ENCODE measurements at places on chromosomes 16 and 17.

DNA sequence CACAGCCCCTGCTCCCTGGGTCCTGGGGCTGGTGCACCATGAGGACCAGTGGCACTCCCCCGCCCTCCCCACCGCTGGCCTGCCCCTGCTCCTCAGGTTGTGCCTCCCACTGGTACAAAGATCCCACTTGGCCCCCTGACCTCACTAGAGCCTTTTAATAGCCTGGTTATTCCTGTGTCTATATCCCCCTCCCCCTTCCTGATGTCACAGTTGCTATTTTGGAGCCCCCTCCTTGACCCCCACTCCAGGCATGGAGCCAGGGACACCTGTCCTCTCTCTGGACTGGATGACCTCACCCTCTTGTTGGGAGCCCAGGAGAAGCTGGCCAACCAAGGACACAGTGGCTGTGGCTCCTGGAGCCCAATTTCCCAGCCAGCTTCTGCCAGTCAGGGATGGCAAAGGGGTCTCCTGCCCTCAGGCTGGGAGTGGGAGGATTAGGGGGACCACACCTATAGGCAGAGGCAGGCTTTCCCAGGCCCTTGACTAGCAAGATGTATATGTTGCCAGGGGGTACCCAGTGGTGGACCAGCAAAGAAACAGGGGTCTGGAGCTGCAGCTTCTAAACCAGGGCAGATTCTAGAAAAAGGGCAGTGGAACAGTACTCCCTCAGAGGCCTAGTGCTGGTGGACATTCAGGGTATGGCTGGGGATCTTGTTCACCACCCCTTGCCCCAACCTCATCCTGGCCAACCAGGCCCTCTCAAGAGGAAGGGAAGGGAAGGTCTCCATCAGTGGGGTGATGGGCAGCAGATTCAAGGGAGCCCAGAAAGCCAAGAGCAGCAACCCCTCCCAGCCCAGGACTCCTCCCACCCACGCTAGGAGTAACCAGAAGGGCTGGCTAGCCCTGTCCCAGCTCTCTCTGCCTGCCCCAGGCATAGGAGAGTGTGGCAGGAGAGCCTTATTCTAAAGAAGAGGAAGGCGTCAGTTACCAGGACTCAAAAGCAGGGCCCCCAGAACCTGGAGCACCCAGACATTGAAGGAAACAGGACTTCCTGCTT lies 10.9 kb downstream of the HDAC5 start:
- no peak for DNase-seq

GRCh38 chr16:4332083-4332482 lies 16.2 kb downstream of the GLIS2 start:
- no peak for DNase-seq

- no peak for DNase-seq
Observed at GRCh38 chr16:88458039-88458772, 5.1 kb downstream of the ZFPM1 start.

- no peak for DNase-seq
Observed at GRCh38 chr17:55286681-55287589, 22.2 kb downstream of the HLF start.

DNA sequence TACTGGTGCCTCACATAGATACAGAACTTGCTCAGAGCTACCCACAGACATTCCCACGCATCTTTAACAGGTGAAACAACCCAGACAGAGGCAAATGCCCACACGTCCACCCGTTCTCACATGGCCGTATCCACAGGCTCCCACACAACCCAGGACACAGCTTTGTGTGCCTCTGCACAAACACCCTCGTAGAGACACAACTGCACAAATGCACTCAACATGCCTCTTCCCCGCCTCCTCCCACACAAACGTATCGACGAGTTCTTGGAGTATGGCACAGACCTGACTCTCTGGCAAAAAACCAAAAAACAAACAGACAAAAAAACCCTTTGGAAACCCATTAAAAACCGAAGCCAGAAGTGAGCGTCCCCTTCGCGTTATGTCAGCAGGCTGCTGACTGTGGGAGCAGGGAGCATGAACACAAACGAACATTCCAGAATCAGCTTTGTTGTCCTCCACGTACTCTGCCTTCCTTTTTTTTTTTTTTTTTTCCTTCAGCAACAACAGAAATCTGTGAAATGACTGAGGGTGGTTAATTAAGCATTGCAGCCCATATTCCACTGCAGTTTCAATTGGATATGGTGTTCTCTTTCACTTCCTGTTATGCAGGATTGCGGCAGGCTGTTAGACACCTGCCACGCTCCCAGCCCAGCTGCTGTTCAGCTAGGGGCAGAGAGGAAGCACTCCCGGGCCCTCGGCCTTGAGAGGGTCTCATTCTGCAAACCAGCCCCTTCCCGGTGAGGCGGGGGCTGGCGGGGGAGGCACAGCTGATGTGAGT lies 313.7 kb downstream of the MAF start:
- peak; percentile 89 for DNase-seq

DNA sequence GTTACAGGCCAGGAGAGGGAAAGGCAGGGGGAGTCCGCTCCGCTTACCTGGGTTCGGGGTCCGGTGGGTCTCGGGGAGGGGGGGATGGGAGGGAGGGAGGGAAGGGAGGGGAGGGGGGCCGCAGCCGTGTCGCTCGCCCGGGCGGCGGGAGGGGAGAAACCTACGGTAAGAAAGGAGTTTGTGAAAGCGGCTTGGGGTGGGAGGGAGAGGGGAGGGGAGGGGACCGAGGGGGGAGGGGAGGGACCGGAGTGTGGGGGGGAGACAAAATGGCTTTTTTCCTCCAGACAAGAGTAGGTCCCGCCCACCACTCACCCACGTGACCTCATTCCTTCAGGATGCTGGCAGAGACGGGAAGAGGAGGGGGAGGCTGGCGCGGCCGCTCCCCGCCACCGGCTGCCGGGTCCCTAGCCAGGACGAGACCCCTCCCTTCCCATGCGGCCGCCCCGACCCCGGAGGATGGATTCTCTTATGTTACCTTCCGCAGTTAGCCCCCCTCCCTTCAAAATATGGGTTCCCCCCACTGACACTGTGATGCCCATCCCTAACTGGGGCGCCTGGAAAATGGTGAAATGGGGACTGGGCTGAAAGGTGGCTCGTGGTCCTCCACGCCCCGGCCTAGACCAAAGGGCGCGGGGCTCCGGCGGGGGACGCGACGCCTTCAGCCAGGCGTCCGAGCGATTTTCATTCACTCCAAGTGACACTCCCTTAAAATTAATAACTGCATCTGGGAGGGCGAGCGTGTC lies at the start of gene PCGF2:
TSS of gene PCGF2 (minus strand) at position 188 of the 743 bp plus-strand sequence. CDS start 7,934 bp downstream, outside the sequence.
- no peak for DNase-seq

DNA sequence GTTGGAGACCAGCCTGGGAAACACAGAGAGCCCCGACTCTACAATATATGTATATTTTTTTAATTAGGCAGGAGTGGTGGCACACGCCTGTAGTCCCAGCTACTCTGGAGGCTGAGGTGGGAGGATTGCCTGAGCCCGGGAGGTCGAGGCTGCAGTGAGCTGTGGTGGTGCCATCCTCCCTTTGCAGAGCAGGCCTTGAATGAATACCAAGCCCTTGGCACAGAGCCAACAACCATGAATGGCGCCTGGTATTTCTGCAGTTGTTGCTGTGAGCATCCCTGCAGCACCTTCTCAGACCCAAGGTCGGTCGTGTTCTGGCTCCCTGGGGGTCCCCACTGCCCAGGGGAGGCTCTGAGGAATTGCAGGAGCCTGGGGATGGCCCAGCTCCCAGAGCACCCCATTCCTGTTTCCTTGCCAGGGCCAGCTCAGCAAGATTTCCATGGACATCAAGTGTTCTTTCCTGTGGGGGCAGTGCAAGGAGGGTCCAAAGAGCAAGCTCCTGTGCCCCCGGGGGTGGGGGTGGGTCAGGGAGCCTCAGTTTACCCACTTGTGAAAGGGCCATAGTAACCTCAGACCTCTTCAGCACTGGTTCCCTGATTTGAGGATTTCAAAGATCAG lies 25.6 kb upstream of the RMI2 start:
- no peak for DNase-seq

DNA sequence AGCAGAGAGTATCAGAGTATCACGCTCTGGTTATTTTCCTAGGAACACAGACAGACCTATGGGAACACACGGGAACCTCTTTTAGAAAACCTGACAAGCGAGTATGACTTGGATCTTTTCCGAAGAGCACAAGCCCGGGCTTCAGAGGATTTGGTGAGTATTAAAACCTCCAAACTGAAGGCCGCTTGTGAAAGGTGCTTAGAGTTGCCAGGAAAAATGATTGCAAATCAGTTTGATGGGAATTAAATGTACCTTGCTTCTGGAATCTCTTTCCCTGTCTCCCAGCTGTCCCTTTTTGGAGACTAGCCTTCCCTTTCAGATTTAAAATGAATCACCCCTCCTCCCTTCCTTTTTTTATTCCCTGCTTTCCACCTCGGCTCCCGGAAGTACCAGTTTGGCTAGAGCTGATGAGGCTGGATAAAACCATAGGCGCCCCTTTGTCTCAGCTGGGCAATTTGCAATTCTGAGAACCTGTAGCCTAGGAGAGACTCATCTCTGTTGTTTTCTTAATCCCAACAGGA lies 27.3 kb downstream of the KAT7 start:
- no peak for DNase-seq

GRCh38 chr17:30226878-30227277 lies 8.6 kb downstream of the SLC6A4 start:
- no peak for DNase-seq

DNA sequence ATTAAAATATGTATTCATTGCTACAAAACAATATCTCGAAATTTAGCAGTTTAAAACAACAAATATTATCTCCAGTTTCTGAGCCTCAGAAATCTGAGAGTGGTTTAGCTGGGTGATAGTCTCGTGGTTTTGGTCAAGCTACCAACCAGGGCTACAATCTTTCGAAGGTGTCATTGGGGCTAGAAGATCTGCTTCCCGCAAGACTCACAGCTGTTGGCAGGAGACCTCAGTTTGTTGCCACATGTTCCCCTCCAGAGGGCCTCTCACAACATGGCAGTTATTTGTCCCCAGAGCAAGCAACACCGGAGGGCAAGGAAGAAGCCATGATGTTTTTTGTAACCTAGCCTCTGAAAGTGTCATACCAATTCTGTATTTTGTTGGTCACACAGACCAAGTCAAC lies 12.0 kb upstream of the BCAS3 start:
- no peak for DNase-seq

DNA sequence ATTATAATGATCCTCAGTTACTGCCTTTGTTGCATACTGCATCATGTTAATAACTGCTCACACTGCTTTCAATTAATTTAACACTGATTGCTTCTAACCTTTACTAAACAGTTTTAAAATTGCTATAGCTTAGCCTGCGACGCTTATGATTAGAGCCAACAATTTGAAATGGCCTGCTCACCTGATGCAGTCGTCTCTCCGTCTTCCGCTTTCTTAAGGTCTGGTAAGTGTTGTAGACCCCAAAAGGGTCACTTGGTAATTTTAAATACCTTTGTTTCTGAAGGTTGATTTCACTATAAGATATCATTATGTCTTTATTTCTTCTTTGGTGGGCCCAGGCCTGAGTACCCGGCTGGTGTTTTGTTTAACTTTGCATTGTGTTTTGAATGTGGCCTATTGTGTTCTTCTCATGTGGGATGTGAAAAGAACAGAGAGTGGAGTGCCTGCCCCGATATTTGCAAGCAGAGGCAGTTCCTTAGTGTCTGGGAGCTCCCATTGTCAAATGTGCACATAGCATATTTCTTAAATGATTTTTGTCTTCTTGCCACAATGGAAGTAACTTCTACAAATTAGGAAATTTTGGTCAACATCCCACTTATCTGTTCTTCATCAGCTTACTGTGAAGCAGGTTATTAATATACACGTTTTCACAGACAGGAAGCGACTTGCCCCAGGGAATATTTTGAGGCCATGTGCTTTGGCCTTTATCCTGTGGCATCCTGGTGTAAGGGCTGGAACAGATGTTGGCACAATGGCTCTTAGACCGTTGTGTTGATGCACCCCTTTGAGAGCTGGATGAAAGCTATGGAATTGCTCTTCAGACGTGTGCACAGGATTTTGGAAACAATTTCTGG lies 2.9 kb downstream of the PHKB start:
- no peak for DNase-seq

GRCh38 chr16:58049232-58050185 lies 24.0 kb downstream of the MMP15 start:
- DNase-seq = no peak

GRCh38 chr17:52297230-52298010 lies 138.9 kb upstream of the CA10 start:
- DNase-seq = no peak

DNA sequence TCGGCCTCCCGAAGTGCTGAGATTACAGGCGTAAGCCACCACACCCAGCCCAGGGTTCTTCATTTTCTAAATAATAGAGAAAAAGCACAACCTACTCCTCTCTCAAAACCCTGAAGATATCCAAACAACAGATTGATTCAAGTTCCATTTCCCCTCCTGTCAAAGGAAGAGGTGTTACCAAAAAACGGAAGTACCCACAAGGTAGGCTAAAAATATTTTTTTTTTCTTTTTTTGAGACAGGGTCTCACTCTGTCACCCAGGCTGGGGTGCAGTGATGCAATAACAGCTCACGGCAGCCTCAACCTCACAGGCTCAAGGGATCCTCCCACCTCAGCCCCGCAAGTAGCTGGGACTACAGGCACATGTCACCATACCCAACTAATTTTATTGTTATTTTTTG lies 18.9 kb downstream of the UTP6 start:
- no peak for DNase-seq

GRCh38 chr16:83402967-83403366 lies 404.8 kb upstream of the HSBP1 start:
- no peak for DNase-seq

- no peak for DNase-seq
Observed at GRCh38 chr17:8542599-8543502, 87.7 kb downstream of the MYH10 start.

- DNase-seq = no peak
Observed at GRCh38 chr16:50709061-50709684, 15.8 kb downstream of the NOD2 start.

- no peak for DNase-seq
Observed at GRCh38 chr16:69371564-69371963, 14.2 kb downstream of the TERF2 start.

DNA sequence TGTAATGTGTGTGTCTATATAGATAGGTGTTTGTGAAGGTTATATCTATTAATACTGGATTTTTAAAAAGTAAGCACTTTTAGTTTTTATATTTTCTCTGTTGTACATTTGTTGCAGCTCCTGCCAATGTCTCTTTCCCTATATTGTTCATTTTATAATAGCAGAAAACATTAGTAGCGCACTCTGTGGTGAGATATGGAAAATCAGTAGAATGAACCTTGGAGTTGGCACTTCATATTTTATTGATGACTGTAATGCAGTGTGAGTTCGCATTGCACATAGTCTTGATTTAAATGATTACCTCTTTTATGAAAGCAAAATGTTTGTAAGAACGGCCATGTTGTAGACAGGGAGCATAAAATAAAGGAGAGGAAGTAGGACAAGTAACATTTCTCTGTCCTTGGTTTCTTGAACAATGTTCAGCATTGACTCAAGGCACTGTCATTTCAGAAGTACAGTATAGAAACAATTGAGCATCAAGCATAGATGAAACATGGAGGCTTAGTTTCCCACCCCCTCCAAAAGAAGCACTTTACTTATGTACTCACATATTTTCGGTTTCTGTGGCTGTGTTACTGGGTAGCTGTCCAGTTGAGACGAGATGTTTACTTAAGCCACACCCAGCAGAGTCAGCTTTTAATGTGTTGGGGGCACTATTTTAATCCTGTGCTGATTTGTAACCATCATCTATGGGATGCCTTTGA lies 74.0 kb downstream of the TANC2 start:
- no peak for DNase-seq
